GM04503 (cell line): ENCODE measurements at places on chromosomes 11 and 22.

DNA sequence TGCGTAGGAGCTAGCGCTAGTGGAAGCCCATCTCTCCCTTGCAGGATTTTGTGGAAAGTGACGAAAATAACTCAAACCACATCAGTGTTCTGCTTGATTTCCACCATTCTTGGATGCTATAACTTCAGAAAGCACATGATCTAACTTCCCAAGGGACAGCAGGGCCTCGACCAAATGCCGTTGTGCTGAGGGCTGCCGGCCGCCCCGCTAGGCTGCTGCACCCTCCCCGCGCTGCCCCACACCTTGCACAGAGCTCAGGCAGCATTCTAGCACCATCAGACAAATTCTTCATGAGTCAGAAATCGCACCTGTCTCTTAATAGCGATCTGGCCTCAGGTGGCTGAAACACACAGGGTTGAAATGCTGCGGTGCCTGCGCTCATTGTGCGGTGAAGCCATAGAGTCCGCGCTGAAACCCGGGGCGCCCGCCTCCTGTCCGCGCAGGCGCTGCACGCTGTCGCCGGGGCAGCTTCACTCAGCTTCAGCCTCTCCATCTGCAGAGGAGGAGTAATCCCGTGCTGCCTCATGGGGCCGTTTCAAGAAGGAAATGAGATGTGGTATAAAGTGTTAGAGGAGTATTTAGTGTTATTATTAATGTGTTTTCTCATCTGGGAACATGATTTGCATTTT, 59.2 kb upstream of the B3GAT1 start:
- DNase-seq, result no peak

DNA sequence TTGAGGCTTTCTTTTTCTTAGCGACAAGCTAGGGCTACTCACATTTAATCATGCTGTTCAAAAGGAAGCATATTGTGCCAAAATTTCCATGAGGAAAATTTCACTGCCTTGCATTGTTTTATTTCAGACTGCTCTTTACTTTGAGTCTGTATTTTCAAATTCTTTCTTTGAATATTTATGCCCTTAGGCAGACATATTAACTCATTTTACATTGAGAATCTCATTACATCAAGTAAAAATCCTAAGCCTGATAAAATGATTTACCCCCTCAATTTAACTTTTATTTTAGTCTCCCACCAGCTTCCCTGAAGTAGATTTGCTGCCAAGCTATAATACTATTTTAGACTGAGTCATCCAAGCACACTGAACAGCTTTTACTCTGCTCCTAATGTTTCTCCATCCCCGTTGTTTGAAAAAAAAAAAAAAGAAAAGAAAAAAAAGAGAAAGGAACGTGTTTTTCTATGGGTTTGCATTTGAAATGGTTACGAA, 189.3 kb upstream of the MTMR2 start:
- no peak for DNase-seq

DNA sequence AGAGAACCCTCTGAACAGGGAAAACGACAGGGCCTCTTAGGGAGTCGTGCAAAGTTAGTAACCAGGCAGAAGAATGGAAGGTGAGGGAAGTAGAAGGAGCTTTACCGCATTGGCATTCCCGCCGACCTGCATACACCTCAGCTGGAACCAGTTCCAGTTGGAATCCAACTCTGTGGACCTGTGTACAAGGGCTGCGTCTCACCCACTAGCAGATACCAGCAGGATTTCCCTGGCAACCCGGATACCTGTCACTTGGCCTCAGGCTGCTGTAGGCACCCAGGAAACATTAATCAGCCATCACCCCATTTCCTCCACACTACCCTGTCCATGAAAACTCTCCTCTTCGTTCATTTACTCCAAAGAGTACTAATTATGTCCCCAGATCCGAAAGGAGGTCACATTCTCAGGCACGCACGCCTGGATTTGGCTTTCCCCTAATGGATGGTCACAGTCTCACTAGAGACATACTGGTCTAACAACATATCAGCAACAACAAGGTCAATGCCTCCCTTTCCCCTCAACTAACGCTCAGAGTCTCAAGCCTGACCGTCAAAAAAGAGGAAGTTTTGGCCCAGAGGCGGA, 842 bp downstream of the ARFGAP2 start:
- no peak for DNase-seq

DNA sequence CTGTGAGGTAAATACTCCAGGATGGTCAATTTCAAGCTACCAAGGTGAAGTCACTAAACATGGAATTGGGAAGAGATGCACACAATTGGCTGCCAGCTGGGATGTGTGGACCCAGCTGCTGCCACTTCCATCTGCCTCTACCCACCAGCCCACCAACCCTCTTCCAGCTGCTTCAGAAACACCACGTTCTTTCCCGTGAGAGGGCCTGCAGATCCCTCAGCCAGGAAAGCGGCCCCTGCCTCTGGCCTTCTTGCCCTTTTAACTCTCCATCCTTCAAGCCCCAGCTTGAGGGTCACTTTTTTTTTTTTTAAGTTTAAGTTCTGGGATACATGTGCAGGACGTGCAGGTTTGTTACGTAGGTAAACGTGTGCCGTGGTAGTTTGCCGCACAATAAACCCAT, 20.0 kb downstream of the PRG3 start:
- DNase-seq, result no peak

GRCh38 chr11:6547177-6547576, 50.1 kb downstream of the DNHD1 start:
- DNase-seq, result no peak

DNA sequence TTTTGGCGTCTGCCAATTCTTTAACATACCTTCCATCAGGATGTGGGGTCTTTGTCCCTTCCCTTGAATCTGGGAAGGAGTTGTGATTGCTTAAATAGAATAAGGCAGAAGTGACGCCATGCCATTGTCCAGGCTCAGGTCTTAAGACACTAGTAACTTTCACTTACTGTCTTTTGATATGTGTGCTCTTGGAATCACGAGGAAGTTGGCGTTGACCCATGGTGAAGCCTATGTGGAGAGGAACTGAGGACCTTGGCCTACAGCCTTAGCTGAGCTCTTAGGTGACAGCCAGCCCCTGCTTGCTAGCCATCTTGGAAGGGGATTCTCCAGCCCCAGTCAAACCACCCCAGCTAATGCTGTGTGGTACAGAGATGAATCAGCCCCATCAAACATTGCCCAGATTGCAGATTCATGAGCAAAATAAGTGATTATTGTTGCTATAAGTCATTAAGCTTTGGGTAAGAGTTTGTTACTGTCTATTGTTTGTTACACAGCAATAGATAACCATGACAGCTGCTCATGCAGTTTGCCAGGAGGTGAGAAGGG, 17.6 kb upstream of the CLPB start:
- no peak for DNase-seq

GRCh38 chr11:33912405-33913361, 20.8 kb upstream of the LMO2 start:
- DNase-seq, result peak; percentile 76

DNA sequence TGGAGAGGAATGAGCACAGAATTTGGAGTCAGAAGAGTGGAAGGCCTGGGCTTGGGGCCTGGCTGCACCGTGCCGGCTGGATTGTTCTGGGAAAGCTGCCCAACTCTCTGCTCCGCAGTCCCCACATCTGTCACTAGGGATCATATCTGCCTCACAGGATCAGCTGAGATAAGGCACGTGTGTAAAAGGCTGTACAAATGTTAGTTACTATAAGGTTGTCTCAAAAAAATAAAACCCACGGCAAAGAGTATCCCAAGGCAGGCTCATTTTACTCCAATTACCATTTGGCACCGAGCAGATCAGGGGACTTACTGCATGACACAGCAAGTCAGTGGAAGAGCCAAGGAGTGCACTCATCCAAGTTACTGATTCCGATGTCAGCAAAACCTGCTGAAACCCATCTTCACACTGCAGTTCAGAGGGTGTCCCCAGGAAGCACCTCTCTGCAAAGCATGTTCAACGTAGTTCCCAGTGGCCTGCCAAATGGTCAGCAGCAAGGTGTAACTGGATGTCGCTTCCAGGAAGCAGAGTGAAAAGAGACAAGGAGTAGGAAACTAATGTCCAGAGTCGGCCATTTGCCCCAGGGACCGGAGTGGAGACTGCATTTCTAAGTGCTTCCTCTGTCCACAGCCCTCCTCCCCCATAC, 18.1 kb upstream of the MRTFA start:
- DNase-seq, result no peak

DNA sequence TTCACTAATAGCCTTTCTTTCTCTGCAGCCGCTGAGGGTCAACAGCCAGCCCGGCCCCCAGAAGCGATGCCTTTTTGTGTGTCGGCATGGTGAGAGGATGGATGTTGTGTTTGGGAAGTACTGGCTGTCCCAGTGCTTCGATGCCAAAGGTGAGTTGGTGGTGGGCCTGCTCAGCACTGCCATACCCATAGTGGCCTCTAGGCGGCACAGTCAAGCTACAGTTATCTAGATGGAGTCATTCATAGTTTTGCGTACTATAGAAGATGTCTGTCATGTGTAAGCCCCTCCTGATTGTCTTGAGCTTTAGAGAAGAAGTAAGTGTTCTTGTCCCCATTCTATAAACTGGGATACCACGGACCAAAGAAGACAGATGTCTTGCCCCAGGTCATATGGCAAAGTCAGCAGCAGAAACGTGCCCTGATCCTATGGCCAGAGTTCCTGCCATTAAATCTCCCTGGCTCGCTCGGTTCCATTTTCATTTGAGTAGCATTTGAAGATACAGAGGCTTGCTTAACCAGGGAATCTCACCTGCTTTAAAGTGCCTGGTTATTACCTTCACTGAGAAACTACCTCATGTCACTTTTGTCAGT, 42.1 kb upstream of the CRTAM start:
- no peak for DNase-seq
